ENCODE measurements at places on chromosomes 6 and 20.

- no peak for DNase-seq
Measured at GRCh38 chr6:1621070-1621701, 11.5 kb downstream of the FOXC1 start.

- no peak for DNase-seq
Measured at GRCh38 chr20:15100506-15101160, 763.2 kb upstream of the FLRT3 start.

DNA sequence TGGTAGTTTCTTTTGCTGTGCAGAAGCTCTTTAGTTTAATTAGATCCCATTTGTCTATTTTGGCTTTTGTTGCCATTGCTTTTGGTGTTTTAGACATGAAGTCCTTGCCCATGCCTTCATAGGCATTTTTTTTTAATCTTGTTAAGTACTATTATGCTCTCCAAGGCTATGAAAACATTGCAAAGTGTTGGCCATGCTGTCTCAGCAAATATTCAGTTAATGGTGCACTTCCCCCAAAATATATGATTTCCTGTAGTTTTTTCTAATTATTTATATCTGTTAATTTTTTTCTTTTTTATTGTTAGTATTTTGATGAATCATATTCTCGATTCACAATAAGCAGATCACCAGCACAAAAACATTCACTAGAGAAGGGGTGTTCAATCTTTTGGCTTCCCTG, 806.1 kb upstream of the FLRT3 start:
- DNase-seq, result no peak

GRCh38 chr6:15387118-15387517, 141.2 kb downstream of the JARID2 start:
- no peak for DNase-seq

DNA sequence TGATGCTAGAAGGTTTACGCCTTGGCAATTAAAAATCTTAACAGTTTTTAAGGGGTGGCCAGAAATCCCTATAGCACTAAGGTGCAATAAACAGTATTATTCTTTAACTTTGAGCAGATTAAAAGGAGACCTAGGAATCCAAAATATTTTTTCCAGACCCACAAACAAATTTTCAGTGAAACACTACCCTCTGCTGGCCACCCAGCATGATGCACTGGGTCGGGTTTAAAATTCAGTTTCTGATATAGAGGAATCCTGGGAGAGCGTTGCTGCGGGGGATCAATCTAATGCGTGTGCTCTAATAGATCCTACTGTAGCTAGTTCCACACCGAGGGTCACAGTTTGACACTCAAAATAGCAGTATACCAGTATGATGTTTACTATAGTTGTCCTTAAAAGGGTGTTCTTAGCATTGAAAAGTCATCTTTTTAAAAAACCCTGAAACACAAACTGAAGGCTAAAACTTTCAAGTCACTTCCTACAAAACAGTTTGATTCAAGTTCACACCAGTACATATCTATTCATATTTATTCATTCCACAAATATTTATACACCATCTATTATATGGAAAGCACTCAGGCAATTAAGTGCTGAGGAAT, 10.2 kb downstream of the UBE3D start:
- DNase-seq, result no peak

- DNase-seq, result peak; percentile 58
Measured at GRCh38 chr6:157021993-157022740, 245.0 kb downstream of the ARID1B start.

DNA sequence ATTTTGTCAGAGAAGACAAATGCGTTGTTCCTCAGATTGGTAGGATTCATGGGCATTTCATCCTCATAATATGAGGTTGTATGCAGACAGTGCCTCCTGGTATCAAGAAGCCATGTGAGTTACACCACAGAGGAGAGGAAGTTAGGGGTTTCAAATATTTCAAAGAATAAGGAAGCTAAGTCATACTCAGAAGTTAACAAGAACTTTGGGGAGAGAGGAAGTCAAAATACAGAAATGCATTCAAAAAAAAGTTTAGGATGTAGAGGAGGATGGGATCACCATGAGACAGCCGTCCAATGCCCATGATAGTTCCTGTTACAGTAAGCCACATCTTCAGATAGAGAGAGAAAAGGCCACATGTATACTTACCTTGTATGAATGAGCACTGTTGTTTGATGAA, 22.3 kb downstream of the HLA-DOB start:
- no peak for DNase-seq

GRCh38 chr6:134331256-134331655, 13.3 kb upstream of the SGK1 start:
- DNase-seq, result peak; percentile 26

GRCh38 chr6:33983721-33984465, 162.0 kb downstream of the GRM4 start:
- no peak for DNase-seq

GRCh38 chr20:34747479-34747878, 43.3 kb downstream of the TP53INP2 start:
- DNase-seq, result no peak

- no peak for DNase-seq
Measured at GRCh38 chr20:47859278-47859677, 74.0 kb upstream of the SULF2 start.

DNA sequence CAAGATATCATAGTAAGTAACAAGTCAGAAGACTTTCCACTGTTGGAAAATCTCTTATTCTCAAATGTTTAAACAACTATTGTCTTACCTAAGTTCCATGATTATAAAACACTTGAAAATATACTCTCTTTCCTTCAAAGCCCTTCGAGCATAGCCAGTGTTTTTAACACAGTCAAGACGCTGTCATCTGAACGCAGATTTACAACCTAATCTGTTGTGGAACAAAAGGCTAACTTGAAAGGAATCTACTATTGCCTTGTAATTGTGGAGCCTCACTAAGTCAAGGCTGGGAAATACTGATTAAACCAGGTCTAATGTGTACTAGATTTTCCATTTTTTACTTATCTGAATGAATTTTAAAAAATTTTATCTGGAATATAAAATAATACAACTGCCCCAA, 205.8 kb downstream of the TRDN start:
- DNase-seq, result no peak

- DNase-seq, result no peak
Measured at GRCh38 chr6:33117811-33118277, 42.1 kb downstream of the HLA-DPB1 start.

DNA sequence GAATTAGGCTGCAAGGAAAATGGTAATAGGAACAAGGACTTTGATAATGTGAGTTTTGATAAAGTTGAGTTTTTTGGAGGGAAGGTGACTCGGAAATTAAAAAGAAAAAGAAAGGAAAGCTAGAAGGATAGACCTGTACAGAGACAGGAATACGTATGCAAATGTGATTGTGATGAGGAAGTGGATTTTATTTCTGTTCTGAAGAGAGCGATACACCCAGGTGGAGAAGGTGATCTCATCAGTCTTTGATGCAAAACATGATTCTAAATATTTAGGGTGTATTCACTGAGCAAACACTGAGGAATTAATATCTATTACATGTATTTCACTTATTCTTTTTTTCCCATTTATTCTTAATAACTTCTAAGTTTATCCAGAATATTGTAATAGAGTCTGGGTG, 9.2 kb upstream of the PLEKHG1 start:
- DNase-seq, result no peak

DNA sequence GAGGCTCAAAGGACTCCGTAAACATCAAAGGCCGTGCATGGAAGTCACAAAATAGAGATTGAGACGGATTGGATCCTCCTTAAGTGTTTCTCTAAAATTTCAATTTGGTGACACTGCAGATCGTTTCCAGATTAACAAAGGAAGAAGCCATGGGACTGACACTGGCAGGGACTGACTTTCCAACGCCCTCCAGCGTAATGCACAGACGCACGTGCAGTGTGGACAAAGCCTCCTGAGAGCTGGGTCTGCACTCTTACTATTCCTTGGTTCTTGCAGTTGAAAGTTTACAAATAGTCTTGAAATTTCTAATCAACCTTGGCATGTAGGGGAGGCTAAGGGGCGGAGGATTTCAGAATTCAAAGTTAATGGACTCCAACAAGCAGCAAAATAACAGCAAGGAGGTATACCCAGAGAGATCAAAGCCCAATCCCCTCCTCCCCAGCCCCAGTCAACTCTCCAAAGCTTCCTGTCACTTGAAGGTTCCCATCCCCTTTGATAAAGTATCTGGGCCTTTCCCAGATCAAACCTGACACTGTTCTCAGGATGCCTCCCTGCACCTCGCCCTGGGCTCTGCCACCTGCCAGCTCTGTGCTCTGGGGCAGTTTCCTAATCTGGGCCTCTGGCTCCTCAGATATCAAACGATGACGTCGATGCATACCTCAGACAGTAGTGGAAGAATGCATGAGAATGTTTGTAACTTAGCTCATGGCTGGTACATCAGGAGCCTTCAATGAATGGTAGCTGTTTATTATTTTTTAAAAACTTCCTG, 106.5 kb upstream of the TRAF3IP2 start:
- DNase-seq, result no peak

- no peak for DNase-seq
Measured at GRCh38 chr20:37567331-37567665, 39.6 kb upstream of the BLCAP start.

DNA sequence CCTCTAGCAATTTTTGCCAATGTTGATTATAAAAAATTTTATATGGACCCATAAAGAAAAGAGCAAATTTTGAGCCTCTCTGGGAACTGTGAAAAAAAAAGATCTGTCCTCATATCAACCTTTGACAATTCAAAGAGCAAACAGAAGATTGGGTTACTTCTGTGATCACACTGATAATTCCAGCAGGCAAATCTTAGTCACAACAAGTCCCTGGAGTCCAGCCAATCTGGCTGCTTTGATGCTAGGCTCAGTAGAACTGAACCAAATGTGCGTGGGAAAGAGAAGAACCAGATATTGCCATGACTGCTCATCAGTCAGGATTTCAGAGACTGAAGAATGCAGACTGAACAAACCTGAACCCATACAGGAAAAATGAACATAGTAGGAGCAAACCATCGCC, 438.4 kb upstream of the FLRT3 start:
- no peak for DNase-seq

DNA sequence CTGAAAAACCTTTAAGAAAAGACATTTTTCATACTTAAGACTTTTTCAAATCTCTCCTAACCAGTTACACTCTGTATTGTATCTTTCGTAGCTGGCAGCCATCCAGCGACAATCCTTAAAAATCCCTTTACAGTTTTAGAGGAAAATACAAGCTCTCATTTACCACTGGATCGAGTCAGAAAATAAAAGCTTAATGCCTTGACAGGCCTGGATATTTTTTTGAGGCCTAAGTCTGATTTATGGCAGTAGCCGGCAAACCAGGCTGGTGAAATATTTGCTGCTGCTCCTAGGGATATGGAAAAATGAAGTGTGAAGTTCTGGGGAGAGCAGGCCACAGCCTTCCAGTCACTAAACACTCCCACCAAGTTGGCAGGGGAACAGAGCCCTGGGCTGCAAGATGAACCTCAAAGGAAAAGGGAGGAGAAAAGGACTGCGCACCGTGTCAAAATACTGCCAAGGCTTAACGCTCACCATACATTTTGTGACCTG, 213.0 kb upstream of the SUPT3H start:
- DNase-seq, result no peak

DNA sequence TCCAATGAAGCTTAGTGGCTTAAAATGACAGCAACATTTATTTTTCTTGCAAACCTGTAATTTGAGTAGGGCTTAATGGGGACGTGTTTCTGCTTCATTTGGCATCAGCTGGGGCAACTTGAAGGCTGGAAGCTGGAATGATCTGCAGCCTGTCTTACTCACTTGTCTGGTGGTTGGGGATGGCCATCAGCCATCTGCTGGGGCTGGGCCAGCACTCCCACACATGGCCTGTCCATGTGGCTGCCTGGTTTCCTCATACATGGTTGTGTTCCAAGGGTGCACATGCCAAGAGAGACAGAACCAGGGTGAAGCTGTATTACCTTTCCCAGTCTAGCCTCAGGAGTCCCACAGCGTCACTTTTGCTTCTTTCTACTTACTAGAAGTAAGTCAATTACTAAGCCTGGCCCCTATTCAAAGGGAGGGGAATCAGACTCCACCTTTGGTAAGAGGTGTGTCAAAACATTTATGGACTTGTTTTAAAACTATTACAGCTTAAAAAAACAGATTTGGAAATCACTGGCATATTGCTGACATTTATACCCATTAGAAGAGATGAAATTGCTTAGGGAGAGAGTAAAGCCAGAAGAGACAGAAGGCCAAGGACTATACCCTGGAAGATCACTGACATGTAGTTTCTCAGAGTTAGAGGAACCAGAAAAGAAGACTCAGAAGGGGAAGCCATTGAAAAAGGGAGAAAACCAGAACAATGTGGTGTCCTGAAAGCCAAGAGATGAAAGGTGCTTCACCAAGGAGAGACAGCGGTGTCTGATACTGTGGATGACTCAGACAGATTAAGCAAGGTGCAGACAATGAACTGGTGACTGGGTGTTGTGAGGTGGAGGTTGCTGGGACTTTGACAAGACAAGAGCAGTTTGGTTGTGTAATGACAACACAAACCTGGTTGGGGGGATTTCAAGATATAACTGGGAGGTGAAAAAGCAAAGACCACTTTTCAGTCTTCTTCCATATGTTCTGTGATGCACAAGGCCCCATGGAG, 345.2 kb downstream of the GJA1 start:
- DNase-seq, result no peak

- DNase-seq, result no peak
Measured at GRCh38 chr20:37504404-37505096, 16.5 kb upstream of the NNAT start.

- DNase-seq, result no peak
Measured at GRCh38 chr20:53081916-53082863, 110.0 kb downstream of the TSHZ2 start.

- no peak for DNase-seq
Measured at GRCh38 chr20:53579581-53580375, 13.9 kb downstream of the ZNF217 start.
